ENCODE measurements at places on chromosomes 11 and 22. TPM values are rescaled to one million over a fixed set of nuclear protein-coding genes. Genes with fewer than 3 reads are reported as not detected.

Gene KDM4E
- polyA plus RNA-seq: 0.27 TPM

Gene RASGRP2
- polyA plus RNA-seq: 9.4 TPM

Gene TMPRSS13
- polyA plus RNA-seq: 8.1 TPM

Gene RFPL2
- 0.15 TPM for polyA plus RNA-seq

Gene APOA5
- polyA plus RNA-seq: not detected

Gene JHY
- 9.4 TPM for polyA plus RNA-seq

DNA sequence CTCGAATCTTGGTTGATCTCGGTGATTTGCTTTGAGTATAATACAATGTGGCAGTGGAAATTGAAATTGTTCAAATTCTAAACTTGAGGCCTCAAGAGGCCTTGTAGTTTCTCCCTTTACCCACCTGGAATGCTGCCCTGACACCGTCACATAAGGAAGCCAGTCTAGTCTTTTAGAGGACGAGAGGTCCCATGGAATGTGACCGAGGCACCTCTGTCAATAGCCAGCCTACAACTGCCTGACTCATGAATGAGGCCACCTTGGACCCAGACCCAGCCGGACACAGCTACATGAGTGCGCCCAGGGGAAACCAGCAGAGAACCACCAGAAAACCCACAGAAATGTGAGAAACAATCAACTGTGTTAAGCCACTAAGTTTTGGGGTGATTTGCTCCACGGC, 52.5 kb downstream of the RPL27A start:
- no peak for DNase-seq

GRCh38 chr22:29375398-29376076, 12.8 kb downstream of the AP1B1 start:
- no peak for DNase-seq

- DNase-seq: no peak
Observed at GRCh38 chr11:2772544-2773031, 72.8 kb upstream of the KCNQ1OT1 start.

DNA sequence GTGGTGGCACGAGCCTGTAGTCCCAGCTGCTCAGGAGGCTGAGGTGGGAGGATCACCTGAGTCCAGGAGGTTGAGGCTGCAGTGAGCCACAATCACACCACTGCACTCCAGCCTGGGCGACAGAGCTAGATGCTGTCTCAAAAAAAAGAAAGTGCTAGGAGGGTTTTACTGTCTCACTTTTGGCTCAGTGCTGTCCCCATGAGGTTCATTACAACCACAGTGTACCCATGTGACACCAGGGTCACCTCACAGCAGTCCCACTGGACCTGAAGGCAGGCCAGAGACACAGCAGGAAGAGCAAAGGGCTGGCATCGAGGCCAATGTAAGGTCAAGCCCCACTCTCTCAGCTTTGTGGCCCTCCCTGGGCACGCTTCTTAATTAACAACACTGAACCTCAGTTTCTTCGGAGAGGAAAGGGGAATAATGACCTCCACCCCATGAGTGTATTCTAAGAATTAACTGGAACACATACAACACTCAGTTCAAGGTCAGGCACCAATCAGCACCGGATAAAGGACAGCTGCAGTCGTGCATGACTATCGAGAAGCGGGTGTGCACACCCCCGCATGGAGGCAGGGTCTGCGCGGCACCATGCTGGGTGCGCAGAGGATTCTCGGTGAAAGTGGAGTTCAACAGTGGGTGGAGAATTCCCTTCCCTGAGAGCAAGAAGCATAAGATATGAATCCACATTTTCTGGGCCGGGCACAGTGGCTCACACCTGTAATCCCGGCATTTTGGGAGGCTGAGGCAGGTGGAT, 30.9 kb upstream of the BAIAP2L2 start:
- DNase-seq: no peak

DNA sequence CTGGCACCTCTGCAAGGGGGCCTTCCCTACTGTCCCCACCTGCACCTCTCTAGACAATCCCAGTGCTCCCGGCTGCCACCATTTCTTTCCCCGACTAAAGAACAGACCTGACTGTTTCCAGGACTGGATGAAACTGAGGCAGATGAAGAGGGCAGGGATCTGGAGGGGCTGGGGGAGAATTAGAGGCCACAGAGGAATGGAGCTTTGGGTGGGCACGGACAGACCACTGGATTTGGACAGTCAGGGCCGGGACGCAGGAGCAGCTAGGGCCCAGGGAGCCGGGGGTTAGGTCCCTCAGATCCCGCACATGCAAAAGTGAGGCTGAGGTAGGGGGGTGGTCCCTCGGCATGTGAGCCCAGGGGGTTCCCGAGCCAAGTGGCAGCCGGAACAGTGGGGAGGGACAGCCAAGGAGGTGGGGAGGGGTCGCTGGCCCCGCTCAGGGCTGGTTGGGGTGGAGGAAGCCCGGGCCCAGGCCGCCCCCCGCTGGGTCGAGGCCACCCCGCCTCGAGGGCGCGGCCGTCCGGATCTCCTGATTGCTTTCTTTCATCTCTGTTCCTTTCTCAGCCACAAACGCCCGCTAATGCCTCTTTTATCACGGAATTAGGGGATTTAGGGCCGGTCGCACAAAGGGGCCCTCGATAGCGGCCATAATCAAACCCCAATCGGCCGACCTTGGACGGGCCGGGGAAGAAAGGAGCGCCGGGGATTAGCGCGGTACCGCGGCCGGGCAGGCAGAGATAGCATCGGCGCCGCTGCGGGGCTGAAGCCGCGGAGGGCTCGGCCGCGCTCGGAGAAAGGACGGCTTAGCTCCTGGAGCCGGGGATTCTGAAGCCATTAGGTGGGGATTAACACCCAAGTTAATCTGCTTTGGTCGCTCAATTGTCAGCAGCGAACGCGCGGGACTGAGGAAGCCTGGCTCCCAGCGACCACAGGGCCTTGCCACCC, 9.3 kb downstream of the SLC25A1 start:
- peak; percentile 67 for DNase-seq

- DNase-seq: no peak
Observed at GRCh38 chr11:85718126-85718943, 32.3 kb upstream of the CCDC89 start.

DNA sequence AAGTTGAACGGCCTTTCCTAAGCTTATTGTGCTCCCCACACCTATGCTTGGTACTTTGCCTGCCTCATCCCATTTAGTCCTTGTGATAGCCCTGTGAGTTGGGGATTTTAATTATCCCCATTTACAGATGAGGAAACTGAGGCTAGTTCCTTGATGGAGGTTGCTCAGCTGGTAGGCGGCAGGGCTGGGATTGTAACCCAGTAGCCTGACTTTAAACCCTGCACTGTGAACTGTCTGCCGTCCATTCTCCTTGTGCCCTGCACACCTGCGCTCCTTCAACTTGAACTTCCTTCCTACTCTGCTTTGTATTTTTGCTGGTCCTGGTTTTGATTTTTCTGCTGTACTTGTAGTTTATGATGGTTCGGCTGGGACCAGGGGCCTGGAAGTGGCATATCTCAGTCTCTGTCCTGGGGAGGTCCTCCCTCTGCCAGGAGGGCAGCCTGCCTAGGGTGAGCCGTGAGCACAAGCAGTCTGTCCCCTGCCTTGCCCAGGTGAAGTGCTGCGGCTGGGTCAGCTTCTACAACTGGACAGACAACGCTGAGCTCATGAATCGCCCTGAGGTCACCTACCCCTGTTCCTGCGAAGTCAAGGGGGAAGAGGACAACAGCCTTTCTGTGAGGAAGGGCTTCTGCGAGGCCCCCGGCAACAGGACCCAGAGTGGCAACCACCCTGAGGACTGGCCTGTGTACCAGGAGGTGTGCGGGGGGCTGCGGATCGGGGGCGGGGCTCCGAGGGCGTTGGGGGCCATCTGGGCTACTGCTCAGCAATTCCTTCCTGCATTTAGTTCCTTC, 52.4 kb downstream of the CD82 start:
- DNase-seq: peak; percentile 27

DNA sequence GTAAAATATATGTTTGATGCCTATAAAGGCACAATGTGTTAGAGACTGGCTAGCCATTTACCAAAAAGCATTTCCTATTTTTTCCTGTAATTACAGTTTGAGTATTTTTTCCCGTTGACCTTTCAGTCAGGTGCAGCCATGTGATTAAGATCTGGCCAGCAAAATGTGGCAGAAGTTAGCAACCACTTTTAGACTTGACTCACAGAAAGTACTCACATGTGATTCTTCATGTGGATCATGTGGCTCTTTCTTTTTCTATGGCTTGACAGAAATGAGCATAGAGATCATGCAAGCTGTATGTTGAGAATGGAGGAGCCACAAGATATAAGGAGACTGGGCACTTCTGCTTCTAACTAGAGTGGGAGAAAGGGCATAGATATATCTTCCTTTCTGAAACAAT, 27.3 kb upstream of the RAB38 start:
- DNase-seq: no peak

DNA sequence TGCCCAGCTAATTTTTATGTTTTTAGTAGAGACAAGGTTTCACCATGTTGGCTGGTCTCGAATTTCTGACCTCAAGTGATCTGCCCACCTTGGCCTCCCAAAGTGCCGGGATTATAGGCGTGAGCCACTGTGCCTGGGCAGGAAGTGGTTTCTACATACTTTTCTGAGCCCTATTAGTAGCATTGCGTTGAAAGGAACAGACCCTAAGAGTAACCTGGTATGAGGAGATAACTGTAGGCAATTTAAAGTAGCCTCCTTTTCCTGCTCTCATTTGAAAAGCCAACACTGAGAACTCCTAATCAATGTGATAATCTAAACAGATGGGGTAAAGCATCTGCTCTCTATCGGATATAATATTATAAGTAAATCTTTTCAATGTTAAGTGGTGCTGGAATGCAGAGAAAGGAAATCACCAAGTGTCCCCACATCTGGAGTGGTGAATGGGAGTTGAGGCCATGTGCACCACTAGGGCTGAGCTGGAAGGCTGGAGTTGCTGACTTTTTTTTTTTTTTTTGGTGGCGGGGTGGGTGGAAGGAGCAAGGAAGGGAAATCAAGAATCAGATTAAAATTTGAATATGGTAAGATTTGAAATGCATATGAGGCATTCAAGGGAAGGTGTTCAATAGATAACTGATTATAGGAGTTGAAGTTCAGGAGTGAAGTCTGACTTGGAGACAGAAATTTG, 20.7 kb downstream of the PDHX start:
- DNase-seq: no peak

- DNase-seq: no peak
Observed at GRCh38 chr11:1281974-1282365, 27.5 kb downstream of the TOLLIP start.

- DNase-seq: no peak
Observed at GRCh38 chr11:107268977-107269376, 188.6 kb downstream of the CWF19L2 start.

DNA sequence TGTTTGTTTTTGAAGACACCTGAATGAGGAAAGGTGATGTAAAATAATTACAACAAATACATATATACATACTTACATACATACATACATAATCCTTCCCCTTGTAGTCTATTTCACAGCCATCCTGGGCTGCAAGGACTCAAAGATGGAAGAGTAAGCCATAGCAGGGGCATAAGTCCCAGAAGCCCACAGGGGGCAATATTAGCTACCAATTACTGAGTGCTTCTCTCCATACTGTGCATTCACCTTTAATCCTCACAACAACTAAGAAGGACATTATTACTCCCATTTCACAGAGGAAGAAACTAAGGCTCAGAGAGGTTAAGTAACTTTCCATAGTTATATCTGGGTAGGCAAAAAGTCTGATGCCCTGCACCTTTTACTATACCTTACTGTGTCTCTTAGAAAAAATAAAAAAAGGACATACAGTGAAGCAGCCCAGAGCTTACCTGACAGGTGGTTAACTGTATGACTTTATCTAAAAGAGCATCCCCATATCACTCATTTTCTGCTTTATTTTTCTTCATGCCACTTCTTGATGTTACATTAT, 2.7 kb downstream of the SERGEF start:
- no peak for DNase-seq

DNA sequence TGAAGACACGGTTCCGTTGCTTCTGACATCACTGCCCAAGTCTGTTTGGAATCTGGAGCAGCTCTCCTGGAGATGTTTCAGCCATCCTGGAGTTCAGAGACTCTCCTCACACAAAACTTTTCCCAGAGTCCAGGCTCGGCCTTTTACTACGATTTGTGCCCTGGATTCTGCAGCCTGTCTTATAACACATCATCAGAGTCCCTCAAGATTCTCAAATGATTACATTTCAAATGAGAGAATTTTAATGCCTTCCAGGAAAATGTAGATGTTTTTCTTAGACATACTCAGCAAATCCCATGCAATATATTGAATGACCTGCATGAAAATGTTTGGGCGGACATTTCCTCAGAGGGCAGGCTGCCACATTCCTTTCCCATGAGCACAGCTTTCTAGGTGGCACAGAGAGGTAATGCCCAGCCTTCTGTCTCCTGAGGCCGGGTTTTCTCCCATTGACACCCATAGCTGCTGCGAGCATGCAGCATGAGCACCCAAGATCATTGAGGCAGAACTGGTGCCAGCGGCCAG, 129.1 kb downstream of the SNX19 start:
- DNase-seq: no peak

GRCh38 chr11:122656073-122656630, 630 bp downstream of the UBASH3B start:
- peak; percentile 70 for DNase-seq

DNA sequence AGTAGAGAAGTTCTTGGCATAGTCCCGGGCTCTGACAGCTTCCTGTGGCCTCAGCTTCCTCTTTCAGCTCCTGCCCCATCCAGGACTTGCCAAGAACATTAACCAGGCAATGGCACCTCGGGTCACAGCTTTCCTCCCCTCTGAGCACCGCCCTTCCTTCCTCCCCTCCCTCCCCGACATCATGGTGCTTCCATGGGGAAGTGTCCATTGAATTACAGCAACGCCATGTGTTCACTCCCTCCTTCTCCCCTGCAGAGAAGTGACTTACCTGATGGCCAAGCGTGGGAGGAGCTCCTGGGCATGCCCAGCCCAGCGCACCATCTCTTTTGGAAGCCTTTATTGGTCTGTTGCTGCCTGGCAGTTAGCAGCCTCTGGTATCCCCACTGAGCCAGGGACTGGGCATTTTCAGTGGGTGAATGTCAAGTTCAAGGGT, 25.8 kb upstream of the DAGLA start:
- no peak for DNase-seq

GRCh38 chr11:45924036-45924915, 1.8 kb downstream of the LARGE2 start:
- no peak for DNase-seq

GRCh38 chr22:24810043-24810749, 4.2 kb downstream of the SGSM1 start:
- no peak for DNase-seq

- no peak for DNase-seq
Observed at GRCh38 chr22:32577591-32577990, 103.0 kb downstream of the FBXO7 start.

GRCh38 chr11:112211536-112211935, 14.7 kb upstream of the PTS start:
- no peak for DNase-seq

DNA sequence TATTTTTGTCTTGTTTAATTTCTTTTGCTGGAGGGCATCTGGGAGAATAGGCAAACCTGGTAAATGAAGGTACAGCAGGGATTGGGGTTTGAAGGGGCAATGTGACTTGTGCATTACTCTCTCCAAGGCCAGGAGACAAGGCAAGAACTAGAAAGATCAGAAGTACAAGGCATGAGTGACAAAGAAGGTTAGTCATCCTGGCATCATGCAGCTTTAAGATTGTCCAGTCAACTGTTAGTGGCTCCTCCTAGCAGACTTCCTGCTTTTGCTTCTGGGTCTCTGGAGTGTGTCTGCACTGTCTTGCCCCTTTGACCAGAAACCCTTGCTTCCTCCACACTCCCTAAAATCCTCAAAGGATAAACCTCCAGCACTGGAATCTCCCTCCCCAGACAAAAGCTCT, 27.2 kb upstream of the GLYATL1 start:
- no peak for DNase-seq

All from left lung (tissue), 14 donors.